T-helper 2 cell (primary cell): ENCODE measurements at places on chromosomes 4 and X.

- no peak for DNase-seq
Measured at GRCh38 chr4:26813698-26814097, 46.9 kb upstream of the STIM2 start.

- no peak for DNase-seq
Measured at GRCh38 chr4:1099684-1100335, 13.6 kb downstream of the RNF212 start.

- DNase-seq = no peak
Measured at GRCh38 chr4:150123796-150124677, 45.8 kb downstream of the DCLK2 start.

DNA sequence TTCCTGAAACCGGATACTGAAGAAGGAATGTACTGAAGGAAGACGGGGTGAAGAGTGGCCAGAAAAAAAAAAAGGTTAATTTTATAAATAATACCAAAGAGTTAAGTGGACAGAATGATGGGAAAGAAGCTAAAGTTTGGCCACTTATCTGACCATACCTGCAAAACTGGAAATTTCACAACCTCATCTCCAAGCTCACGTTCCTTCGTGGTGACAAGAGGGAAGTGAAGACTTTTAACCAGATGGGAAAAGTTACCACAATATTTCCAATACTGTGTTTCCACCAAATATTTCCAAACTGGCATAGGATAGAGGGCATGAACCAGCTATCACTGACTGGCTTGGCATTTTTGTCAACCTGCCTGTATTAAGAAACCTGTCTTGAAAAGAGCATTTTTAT lies 56.4 kb downstream of the MAML3 start:
- DNase-seq = no peak

DNA sequence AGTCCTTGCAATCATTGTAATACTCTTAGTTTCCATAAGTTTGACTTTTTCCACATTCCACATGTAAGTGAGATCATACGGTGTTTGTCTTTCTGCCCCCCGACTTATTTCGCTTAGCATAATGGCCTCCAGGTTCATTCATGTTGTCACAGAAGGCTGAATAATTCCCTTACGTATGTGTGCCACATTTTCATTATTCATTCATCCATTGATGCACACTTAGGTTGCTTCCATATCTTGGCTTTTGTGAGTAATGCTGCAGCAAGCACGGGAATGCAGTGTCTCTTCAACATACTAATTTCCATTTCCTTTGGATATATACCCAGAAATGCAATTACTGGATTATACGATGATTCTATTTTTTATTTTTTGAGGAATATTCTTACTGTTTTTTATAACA lies 22.0 kb upstream of the VEGFC start:
- DNase-seq = no peak

DNA sequence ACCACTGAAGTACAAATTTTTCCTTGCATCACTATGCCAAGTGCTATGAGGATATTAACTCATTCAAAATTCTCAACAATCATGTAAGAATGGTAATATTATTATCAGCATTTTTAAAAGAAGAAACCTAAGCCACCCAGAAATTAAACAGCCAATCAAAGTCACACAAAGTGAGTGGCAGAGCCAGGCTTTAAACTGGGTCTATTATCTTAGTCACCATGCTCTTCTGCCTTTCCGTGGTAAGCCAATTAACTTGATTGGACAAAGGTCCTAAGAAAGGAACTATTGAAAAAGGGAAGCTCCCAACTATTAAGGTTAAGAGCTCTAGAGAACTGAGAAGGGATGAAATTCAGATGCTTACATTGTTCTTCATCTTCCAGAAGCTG lies 111.5 kb downstream of the ASB9 start:
- DNase-seq = no peak

DNA sequence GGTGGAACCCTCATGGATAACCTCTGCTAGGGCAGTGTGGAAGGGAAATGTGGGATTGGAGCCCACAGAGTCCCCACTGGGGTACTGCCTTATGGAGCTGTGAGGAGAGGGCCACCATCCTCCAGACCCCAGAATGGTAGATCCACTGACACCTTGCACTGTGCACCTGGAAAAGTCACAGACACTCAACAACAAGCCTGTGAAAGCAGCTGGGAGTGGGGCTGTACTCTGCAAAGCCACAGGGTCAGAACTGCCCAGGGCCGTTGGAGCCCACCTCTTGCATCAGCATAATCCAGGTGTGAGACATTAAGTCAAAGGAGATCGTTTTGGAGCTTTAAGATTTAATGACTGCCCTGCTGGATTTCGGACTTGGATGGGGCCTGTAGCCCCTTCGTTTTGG lies 11.6 kb downstream of the ARMCX5 start:
- DNase-seq = no peak
